NCI-H1105 treated with DMSO at 0.1 percent for 48 hours (cell line): ENCODE measurements at places on chromosomes 12 and 14.
A peak's percentile ranks its signal among the peaks of the same experiment; 100 is the strongest.

DNA sequence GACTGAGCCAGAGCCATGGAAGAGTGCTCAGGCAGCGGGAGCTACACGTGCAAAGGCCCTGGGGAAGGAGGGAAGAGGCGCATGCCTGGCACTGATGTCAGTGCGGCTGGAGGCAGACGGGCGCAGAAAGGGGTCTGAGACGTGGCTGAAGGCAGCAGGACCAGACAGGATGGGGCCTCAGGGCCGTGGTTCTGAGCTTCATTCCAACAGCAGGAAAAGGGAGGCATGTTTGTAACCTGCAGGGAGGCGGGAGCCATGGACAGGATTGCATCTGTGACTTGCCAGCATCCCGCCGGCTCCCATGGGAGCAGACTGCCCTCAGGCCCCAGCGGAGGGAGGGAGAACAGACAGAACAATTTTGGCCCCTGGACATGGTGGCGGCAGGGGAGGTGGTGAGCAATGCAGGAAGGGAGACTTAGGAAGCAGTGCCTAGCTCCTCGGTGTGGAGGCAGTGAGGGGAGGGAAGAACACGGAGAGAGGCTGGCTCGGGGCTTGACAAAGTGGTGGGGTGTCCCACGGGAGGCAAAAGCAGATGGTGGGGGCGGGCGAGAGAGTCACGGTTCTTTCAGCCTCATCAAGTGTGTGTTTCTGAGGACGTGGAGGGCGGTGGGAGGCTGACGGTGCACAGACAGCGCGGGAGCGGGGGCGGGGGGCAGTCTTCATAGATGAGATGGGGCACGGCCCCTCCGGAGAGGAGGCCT, 33.3 kb upstream of the INF2 start:
- DNase-seq = no peak

- no peak for DNase-seq
Observed at GRCh38 chr12:96814200-96814599, 92.9 kb upstream of the NEDD1 start.

DNA sequence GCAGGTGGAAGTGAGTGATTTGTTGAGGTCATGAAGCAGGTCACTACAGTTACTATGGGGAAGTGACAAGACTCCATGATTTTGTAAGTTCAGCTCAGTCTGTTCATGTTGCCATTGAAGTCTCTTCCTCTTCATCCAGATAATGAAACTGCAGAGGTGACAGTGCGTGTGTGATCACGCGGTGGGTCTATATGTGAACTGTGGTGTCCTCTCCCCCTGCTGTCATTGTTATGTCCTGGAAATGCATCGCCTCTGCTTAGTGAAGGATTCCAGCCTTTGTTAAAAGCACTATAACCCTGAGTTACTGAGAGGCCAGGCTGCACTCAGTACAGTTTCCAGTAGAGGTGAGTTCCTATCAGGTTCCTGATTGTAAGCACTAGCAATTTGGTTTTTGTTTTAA, 216.2 kb upstream of the RMST start:
- no peak for DNase-seq

- no peak for DNase-seq
Observed at GRCh38 chr12:7089196-7089871, 2.9 kb downstream of the C1R start.

GRCh38 chr14:68506645-68507419, 286.0 kb downstream of the ZFP36L1 start:
- DNase-seq = no peak

DNA sequence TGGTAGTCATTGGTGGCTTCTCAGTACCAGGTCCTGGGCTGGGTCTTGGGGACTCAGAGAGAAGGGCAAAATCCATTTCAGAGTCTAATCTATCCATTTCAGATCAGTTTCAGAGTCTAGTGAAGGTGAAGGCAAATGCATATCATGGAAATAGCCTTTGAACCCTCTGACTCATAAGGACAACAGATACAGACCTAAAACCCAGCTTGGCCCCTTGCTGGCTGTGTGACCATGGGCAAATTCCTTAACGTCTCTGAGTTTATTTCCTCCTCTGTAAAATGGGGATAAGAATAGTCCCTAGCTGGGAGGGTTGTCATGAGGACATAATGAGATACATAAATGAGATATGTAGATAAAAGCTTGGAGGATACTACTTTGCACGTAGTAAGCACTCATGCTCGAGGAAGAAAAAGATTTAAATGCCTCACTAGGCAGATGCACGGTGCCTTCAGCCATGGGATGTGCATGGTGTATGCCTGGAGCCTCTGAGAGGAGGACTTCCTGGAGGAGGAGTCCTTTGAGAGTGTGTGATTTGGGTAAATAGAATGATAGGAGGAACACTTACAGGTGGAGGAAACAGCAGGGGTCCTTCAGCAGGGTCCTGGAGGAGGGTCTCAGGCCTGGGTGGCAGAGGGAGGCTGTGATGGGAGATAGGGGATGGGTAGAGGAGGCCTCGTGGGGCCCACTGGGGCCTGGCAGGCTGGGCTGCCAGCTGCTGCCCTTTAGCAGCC, 8.0 kb downstream of the DTX1 start:
- no peak for DNase-seq

DNA sequence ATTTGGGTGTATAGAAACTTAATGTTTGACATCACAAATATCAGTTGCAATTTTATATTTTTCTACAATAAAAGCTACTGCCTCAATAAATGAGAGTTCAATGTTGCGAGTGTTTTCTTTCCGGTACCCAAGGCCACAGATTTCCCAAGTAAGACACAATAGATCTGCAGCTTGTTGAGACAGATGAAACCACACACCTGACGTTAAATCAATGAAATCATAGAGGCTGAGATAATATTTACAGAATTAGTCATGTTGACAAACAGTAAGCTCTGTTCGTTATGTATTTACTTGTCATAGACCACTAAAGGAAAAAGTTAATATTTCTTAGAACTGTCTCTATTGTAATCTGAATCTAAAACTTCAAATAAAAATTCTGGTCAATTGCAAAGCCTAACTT, 49.2 kb upstream of the PTHLH start:
- no peak for DNase-seq

DNA sequence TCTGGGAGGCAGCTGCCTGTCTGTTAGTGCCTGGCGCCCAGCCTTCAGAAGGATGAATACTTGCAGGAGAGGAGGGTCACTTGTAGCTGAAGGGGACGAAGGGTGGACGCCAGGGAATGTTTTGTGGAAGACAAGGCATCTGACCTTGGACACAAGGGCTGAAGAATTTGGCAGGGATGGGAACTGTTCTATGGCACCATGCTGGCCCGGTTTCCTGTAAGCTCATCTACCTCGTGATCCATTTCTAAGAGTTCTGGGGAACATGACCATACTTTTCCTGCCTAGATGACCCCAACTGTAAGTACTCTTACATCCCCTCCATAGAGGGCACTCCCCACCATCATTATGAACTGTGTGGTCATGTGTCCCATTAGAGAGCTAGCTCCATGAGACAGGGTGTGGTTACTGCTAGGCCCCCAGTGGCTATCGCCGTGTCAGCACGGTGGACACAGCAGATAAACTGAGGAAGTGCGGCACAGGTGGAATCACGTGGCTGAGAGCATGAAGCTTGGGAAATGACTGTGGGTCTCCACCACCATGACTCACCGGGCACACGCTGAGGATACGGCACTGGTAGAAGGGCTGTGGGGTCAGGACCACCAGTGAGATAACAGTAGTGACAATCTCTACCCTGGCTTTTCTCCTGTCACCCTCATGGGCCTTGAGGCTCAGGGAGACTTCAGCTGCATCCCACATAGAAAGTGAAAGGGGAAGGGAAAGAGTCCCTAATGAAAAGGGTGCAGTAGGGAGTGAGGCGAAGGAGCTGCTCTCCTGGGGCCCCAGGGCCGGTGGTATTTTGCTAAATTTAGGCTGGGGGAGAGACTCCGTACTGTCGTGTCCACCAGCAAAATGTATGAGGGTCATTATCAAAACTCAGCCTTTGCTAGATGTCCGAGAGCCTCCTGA, 252.6 kb downstream of the FOXN3 start:
- DNase-seq = no peak

DNA sequence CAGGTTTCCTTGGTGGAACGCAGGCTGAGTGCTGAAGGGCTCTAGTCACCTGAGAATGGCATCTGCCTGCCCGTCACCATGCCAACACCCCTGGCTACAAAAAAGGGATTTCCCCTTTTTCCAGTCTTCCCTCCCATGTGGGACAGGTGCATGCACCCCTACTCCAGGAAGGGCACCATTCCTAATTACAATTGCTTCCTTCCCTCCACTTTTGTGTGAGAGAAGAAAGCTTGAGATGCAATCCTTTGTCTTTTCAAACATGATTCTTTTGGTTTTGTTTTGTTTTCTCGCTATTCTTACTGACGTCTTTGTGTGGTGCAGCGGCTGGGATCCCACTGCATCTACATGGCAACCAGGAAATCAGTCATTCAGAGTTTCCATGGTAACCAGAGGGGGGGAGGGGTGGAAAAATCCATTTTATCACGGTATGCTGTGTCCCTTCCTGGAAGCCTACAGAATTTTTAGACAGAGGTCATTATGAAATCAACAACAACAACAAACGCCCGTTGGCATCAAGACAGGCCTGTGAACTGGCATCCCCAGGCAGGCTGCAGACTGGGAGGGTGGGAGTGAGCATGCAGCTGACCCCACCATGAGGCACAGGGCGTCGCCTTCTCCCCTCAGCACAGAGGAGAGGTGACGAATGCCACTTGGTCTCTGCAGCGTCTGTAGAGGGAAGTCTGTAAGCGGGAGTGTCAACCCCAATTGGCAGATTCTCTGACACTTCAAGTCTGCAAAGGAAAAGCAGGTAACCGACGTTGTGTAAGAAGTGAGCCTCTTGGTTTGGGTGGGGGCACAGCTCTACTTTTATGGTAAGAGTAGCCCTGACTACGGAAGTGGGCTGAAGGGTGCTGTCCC, 13.6 kb upstream of the GNG2 start:
- DNase-seq = peak; percentile 94

DNA sequence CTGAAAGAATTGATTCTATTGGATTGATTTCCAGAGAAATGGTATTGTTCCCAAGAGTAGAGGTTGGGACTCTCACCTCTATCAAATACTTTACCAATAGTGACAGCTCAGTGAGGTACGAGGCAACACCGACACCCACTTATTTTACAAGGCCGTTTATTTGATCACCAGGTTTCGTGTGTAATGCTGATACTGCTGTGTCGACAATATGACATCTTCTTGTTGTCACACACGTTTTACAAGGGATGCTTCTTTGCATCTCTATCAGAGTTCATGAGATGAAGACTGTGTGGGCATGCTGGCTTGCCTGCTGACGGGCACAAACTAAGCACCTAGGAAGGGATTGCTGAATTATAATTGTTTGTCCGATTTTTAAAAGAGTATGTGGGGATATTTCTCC, 217.8 kb upstream of the EGLN3 start:
- no peak for DNase-seq

DNA sequence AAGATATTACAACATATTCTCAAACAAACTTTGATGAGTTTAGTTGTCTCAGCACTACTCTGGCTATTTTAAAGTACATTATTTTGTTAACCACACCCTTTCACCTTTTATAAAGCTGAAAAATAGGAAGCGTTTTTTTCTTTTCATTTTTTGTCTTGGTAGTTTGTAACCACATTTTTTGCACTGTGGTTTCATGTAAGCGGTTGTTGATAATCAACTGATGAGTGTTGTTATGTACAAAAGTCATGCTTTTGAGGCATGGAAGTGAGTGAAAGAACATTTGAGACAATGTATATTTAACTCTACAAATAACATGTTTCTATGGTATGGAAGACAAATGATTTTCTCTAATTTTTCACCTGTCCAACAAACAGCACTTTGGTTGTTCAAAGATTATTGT, 52.1 kb upstream of the ATP2B1 start:
- DNase-seq = no peak

DNA sequence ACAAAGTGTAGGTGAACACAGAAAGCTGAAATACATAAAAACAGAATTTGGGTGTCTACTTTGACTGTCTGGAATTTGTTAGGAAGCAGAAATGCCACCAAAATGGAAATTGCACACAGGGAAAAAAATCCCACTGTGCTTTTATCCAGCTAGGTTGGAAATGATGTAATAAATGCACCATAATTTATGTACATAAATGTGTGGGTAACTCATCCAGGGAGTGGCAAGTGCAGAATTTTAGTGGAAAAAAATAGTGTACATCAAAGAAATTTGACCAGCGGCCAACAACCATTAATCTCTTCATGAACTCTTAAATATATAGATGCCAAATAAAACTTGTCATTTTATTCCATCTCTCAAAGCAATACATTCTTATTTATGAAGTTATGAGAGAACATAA, 105.6 kb downstream of the LLPH start:
- DNase-seq = no peak

GRCh38 chr14:104335611-104336010, 197.2 kb downstream of the KIF26A start:
- DNase-seq = no peak

DNA sequence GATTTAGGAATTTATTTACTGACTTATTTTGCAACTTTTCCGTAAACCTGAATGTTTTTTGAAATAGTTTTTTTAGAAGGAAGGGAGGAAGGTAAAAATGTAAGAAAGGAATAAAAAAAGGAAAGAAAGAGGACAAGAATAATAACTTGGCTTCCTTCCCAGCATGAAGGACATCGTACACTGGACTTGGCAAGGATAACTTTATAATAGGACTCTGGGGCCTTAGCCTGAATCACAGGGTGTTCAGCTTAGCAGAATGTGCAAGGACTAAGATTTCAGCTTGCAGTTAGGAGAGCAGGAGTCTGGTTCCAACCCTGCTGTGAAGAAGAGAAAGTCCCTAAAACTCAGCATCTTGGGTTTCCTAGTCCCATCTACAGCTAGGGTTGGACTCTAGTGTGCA, 1053.3 kb downstream of the VRK1 start:
- DNase-seq = no peak

DNA sequence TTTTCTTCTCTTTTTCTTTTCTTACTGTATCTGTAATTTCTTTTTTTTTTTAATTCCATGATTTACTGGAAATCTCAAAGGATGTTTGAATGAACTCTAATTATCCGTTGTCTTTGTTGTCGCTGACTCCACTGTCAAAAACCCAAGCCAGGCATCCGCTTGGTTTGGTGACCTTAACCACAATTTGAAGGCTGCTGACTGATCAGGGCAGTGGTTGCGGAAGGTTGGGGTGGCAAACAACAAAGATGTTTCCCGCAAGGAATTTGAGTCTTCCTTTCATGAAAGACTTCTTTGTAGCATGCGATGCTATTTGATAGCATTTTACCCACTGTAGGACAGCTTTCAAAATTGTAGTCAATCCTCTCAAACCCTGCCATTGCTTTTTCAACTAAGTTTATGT, 1013.8 kb downstream of the DIO2 start:
- DNase-seq = no peak

- DNase-seq = no peak
Observed at GRCh38 chr12:126434412-126434985, 1369.3 kb downstream of the AACS start.

- DNase-seq = no peak
Observed at GRCh38 chr12:116273813-116274550, 3.5 kb downstream of the MED13L start.

GRCh38 chr12:48015954-48016353, 11.7 kb upstream of the COL2A1 start:
- no peak for DNase-seq

DNA sequence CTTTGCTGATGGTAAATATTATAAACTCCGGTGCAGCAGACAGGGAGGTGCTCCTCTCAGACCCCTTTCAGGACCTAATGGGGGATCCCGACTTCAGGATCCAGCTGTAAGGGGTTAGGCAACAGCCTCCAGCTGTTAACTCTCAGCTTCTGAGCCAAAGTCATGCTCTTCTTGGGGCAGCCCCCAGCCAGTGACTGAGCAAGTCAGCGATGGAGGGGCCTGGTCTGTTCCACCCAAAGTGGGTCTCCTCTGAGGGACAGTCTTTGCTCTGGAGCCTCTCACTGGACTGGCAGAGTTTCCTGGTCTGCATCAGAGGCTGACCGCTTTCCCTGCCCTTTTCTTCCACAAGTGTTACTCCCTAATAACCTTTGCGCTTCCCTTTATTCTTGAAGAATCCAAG, 184.2 kb upstream of the DIO3 start:
- no peak for DNase-seq
